ENCODE measurements at places on chromosomes 12 and 14.

- peak; percentile 58 for DNase-seq
These were observed 72.6 kb upstream of the NCOR2 start for GRCh38 chr12:124640056-124640455.

DNA sequence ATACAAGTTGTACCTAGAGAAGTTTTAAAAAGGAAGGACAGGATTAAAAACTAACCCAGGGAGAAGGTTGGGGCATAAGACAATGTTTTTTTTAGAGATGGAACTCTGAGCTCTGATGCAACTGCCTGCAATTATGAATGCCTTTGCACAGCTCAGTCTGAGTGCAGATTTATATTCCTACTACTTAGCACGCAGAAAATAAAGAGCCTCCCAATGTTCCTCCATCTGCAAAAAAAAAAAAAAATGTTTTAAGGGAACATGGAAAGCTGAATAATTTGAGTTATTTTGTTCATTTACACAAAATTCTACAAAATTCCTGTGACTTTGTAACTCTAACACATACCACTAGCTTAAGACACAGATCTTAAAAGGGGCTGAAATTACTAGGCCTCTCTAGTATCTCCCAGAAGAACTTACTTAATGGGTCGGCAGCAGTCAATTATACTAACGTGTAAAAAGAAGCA lies 15.7 kb downstream of the CLIP1 start:
- peak; percentile 91 for DNase-seq

DNA sequence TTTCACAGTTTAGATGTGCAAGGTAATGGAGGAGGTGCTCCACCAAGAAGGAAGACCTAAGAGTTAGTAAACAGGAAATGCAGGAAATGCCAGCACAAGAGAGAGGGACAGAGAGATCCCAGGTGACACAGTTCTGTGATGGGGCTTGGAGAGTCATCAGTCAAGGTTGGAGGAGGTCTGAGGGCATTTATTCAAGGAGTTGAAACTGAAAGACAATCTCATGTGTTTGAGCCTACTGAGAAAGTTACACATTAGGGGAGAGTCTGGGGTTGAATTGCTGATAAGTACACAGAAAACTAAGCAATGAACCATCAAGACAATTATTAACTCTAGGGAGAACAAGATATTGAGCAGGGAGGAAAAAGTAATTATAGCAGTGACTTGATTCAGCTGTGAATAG lies 138.5 kb downstream of the ANO6 start:
- DNase-seq, result no peak

GRCh38 chr12:131137836-131138637 lies 184.3 kb downstream of the ADGRD1 start:
- no peak for DNase-seq

GRCh38 chr12:72311946-72312345 lies 39.8 kb downstream of the TRHDE start:
- DNase-seq, result no peak

DNA sequence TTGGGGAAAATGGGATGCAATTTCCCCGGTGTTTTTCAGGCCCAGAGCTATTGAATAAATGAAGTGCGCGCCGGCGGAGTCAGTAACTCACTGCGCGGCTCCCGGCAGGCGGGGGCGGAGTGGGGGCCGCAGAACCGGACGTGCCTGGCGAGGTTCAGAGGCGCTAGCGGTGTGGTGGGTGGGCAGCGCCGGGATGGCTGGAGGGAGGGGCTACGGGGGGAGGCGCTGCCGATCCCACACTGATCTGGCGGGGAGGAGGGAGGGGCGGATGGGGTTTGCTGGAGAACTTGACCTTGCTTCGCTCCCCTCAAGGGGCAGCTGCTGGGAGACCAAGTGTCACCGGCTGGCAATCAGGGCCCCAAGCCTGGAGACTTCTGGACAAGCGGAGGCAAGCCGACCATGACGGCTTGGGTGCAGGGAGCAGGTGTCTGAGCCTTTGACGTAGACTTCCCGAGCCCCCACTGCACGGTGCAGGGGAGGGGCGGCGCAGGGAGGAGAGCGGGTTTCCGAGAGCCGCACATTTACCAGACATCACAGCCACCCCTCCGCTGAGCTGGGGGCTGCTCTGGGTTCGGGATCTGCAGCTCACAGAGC lies 174.1 kb upstream of the RTL1 start:
- no peak for DNase-seq

DNA sequence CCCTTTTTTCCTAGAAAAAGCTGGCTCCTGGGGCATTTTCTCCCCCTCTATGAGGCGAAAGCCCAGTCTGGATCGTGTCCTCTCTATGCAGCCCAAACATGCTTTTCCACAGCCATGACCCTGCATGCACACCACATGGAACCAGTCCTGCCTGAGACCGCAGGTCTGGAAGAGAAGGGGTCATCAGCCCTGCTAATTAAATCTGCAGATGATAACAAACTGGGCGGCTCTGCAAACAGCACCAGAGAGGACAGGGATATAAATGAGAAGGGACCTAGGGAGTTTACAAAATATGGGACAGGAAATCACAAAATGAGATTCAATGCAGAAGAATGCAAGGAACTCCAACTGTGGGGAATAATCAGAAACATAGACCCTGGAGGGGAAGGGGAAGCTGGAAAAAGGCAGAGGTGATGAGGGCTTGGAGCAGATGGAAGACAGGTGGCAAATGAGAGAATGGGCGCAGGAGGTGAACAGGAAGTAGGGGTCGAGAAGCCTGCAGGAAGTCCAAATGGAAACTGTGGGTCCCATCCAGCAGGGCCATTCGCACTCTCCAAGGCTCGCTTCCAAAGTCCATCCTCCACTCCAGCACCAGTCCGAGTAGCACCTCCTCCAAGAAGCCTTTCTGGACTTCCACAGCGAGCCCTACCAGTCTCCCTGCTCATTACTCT lies 76.3 kb downstream of the ANO2 start:
- DNase-seq, result no peak

DNA sequence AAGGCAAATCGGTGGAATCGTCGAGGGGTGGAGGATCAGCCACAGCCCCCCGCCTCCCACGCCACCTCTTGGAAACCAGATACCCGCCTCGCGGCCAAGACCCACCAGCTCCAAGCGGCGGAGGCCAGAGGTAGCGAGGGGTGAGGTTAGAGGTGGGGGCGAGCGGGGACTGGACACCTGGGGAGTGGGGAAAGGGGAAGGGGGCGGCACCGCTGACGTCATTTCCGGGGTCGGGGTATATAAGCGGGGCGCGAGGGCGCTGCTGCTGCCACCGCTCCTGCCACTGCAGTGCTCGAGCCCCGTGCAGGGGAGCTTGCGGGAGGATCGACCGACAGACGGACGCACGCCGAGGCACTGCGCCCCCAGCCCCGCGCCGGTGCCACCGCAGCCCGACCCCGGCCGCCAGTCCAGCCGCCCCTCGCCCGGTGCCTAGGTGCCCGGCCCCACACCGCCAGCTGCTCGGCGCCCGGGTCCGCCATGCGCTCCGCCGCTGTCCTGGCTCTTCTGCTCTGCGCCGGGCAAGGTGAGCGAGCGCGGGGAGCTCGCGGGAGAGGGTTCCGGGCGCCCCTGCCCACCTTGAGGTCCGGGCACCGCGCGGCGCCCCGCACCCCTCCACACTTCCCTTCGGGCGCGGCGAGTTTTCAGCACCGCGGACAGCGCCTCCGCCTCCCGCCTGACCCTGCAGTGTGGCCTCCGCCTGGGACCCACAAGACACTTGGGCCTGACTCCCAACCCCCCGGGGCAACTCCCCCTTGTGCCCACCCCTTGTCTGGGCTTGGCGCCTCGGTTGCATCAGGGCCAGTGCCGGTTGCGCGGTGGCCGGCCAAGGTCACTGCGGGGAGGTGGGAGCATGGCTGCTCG lies at the start of gene CHGA:
CHGA (plus strand) TSS at position 268 of the 861 bp plus-strand sequence; CDS start at position 478, 210 bp downstream.
- DNase-seq, result peak; percentile 58

DNA sequence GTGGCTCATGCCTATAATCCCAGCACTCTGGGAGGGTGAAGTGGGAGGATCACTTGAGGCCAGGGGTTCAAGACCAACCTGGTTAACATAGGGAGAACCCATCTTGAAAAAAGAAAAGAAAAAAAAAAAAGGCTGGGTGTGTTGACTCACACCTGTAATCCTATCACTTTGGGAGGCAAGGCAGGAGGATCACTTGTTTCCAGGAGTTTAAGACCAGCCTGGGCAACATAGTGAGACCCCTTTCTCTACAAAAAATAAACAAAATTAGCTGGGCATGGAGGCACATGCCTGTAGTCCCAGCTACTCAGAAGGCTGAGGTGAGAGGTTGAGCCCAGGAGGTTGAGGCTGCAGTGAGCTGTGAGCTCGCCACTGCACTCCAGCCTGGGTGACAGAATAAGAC lies 23.0 kb upstream of the LRP1-AS start:
- DNase-seq, result no peak

DNA sequence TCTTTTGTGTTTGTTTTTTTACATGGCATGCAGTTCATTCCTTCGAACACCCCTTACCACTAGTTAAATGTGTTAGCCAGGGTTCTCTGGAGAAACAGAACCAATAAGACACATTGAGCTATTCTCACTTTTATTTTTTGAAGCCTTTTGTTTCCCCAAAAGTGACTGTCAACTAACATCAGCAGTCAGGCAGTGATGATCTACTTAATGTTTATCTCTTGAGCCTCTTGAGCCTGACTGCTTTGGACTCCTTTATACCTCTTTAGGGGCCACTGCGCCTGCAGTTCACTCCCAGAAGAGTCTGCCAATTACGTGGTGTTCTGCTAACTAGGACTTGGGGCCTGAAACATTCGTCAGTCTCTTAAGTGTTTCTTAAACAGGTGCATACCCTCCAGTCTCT lies 163.7 kb upstream of the FLRT2 start:
- no peak for DNase-seq

GRCh38 chr12:27279826-27280225 lies 35.7 kb downstream of the STK38L start:
- DNase-seq, result no peak

DNA sequence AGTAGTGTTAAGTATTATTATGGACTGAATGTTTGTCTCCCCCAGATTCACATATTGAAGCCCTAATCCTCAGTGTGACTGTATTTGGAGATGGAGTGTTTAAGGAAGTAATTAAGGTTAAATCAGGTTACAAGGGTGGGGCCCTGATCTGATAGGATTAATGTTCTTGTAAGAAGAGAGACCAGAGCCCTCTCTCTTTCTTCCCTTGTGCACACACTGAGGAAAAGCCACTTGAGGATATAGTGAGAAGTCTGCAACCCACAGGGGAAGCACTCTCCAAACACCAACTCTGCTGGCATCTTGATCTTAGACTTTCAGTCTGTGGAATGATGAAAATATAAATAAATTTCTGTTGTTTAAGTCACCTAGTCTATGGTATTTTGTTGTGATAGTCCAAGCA lies 2.2 kb upstream of the KLRG1 start:
- no peak for DNase-seq

GRCh38 chr12:132836795-132837331 lies 8.2 kb upstream of the GOLGA3 start:
- no peak for DNase-seq

GRCh38 chr12:54882079-54882478 lies 27.8 kb downstream of the MUCL1 start:
- no peak for DNase-seq

DNA sequence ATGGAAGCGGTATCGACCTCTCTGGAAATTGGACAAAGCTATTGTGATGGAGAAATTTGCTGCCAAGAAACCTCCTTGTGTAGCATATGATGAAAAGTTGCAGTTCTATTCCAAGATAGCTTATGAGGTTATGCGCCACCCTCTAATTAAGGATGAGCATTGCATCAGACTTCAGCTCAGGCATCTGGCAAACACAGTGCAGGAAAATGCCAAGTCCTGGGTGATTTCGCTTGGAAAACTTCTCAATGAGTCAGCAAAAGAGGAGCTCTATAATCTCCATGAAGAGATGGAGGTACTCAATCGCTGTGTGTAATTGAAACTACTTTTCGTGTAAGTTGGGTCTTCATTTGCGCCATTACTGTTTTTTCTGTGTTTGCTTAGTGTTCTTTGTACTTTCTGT lies 51.2 kb downstream of the DNAH10 start:
- no peak for DNase-seq

DNA sequence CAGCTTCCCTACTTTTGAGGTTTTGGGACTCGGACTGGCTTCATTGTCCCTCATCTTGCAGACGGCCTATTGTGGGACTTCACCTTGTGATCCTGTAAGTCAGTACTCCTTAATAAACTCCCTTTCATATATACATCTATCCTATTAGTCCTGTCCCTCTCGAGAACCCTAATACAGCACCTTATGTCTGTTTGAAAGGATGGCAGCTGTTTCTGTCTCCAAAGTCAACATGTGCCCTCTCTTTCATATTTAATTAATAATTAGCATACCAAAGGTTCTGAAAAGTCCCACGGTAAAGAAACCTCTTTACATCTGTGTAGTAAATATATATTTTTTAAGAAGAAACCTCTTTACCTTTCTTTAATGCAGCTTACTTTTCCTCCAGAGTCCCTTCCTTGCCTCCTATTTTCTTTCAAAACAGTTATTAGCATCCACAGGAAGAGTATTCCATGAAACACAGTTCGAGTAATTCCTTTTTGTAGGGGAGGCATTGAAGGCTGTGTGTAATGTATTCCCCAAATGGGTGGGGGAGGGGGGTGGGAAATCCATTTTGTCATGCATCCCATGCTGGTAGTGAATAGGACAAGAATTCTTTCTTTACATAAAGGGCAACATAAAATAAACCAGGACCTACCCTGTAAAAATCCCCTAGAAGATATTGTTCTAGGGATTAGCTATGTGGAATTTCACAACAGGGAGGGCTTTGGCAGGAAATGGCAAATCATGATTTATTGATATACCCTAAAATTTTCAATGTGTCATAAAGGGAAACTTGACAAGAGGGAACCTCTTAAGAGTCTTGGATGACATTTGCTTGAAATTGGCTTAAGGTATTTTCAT lies 241.5 kb downstream of the SUDS3 start:
- no peak for DNase-seq

DNA sequence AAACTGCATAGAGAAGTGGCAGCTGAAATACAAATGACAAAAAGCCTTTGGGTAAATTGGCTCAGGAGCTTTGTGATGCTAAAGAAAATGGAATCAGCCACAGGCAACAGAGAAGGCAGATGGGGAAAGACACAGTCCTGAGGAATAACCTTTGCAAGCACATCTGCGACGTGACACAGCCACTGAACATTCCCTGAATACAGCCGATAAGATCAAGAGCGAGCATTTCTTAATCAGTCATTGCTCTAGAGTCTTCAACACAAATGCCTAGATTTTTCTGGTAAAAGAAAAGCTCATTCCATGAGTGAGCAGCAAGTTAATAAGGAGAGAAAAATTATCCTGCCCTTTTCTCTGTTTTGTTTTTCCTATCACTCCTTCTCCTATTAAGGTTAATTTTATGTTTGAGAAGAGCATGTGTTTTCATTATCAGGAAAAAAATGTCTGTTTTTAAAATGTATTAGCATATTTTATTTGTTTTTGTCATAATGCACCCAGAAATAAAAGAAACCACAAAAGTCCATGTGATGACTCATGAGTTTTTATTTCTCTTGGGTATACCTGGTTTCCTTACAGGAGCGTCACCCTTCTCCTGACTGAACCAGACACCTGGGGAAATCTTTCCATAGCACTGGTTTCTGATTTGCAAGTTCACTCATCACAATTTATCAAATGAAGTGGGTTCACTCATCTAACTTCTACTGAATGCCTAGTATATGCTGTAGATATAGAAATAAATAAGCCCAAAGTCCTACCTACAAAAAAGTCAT lies 45.4 kb upstream of the PCED1B start:
- DNase-seq, result no peak

All from NCI-H460 (cell line).